ENCODE measurements at places on chromosomes 6 and 20.

DNA sequence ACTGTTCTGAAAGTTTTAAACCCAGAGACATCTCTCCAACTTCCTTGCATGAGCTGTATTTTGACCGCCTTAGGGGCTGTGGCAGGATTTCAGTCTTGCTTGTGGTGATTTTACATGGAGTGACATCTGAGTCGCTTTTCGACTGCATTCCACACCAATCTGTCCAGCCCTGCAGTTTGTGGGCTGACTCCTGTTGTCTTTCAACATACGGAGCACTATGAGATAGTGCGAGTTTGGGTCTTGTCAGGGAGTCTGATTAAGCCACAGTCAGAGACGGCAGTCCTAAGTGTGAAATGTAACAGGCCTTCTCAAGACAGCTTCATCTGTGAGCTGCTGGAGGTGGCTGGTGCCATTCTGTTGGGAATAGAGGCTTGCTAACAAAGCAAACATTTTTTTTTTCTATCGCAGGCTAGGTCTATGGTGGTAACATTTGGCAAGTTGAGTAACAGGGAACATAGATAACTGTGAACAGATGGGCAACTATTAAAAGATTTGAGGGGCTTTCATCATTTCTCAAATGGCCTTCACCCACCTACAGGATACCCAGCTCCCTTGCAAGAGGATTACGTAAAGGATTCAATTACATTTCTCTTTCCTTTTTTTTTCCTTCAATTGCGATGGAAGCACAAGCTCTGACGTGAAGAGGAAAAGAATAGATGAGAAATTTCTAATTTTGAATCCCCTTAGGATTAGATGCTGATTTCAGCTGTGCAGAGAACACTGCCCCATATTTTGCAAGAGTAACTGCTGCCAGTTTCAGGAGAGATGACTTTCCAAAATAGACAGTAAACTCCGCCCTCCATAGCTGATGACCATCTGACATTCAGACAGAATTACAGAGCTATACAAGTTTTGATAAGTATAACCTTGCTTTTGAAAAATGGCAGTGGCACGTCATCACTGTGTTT, 25.1 kb downstream of the CAP2 start:
- DNase-seq, result no peak

DNA sequence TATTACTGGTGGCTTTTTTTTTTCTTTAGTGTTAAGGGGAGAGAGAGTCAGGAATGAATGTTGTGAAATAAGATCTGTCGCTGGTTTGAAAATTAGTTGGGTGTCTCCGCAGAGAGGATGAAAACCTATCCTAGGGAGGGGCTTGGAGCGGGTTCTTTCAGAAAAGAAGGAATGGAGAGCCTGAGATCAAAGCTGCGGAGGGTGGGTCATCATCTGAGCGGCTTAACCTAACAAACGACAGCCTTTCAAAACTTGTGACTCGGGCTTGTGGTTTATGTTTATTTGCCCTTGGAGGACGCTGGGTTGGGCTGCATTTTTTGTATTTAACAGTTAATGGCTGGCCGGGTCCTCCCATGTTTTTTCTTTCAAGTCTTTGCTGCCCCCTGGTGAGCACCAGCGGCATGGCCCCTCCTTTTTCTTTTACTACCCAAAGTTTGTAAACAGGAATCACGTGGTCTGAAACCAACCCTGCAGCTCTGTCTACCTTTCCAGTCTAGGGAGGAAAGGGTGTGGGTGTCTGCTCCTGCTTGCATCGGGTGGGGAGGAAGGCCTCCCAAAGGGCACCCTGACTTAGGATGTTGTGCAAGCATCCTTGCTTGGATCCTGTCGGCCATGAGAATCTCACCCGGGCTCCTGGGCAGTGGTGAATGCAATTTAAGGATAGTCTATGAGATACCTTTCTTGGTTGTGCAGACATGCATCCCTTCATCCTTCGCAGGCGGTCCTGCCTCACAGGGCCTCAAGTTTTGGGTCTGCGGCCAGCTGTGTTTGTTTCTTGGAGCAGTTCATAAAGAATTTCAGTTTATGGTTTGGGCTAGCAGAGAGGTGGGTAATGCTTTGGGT, 2.2 kb downstream of the PIM1 start:
- peak; percentile 87 for DNase-seq

GRCh38 chr6:42007286-42008137, 42.8 kb upstream of the TAF8 start:
- no peak for DNase-seq

DNA sequence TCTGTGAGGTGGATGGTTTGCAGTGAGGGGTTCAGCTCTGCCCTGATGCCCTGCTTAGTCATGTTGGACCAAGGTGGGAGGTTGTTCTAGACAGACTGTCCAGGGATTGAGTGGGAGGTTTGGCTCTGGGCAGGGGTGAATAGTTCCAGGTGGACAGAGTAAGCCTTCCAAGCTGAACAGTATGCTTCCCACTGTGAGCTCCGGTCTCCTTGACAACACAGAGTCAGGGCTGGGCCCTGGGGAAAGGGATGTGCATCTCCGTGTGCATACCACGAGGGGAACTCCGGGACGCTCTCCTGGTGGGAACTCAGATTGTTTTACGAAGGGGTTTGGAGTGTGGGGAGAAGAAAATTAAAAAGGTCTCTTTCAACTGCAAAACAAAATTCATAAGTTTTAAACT, 174.7 kb downstream of the DHX35 start:
- DNase-seq, result no peak

Measured in endothelial cell (in vitro differentiated cells).